Gastroesophageal sphincter (tissue), 4 donors: ENCODE measurements at places on chromosomes 6 and 20.

- H3K36me3 ChIP-seq = no peaks in the 10 kb centered on the region
- peaks cover 12% of the 10 kb centered on the region for H3K27me3 ChIP-seq
- H3K27ac ChIP-seq = no peak overlapping the region
- ATAC-seq = no peak
Measured at GRCh38 chr6:25682324-25682723, 30.3 kb downstream of the SCGN start.

DNA sequence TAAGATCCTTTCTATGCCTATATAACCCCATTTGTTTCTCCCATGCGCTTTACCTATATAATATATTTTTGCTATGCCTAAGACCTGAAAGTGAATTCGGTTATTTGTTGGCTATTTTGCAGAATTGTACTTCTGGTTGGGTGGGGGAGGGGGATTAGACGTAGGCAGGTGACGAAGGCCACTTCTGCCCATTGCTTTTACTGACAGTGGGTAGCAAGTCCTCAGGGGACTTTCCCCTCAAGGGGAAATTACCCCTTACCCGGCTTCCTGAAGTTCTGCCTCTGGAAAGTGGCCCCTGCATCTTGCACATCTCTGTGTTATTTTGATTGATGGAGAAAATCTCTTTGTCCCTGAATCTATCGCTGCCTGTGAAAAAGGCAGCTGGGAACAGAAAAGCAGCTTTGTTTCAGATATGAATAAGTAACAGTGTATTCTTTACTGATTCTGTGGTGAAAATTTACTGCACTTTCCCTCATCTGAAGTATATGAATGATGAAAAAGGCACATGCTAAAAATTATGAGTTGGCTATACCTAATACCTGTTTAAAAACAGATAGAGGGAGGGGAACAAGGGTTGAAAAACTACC lies 133.9 kb downstream of the UTRN start:
- H3K36me3 ChIP-seq = peaks cover 18% of the 10 kb centered on the region
- no peak overlapping the region for H3K4me3 ChIP-seq
- H3K27me3 ChIP-seq = no peaks in the 10 kb centered on the region

- H3K4me1 ChIP-seq = no peaks in the 10 kb centered on the region
- ATAC-seq = no peak
- H3K27me3 ChIP-seq = no peaks in the 10 kb centered on the region
- H3K4me3 ChIP-seq = no peak overlapping the region
Measured at GRCh38 chr6:96816301-96816817, 20.9 kb downstream of the GPR63 start.

DNA sequence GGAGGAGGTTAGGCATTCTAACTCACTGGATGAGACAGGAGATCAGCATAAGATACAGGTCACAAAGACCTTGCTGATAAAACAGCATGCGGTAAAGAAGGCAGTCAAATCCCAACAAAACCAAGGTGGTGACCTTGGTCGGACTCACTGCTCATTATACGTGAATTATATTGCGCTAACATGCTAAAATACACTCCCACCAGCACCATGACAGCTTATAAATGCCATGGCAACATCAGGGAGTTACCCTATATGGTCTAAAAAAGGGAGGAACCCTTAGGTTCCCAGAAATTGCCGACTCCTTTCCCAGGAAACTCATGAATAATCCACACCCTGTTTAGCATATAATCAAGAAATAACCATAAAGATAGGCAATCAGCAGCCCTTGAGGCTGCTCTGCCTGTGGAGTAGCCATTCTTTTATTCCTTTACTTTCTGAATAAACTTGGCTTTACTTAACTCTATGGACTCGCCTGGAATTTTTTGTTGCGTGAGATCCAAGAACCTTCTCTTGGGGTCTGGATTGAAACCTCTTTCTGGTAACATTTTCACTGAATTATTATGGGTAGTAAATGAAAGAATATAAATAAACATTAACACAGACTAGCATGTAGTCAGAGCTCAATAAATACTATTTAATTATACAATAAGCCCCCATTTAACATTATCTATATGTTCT lies 3.0 kb upstream of the LAMA4 start:
- no peaks in the 10 kb centered on the region for H3K4me1 ChIP-seq
- H3K27ac ChIP-seq = no peak overlapping the region
- no peaks in the 10 kb centered on the region for H3K36me3 ChIP-seq
- no peak overlapping the region for H3K4me3 ChIP-seq

DNA sequence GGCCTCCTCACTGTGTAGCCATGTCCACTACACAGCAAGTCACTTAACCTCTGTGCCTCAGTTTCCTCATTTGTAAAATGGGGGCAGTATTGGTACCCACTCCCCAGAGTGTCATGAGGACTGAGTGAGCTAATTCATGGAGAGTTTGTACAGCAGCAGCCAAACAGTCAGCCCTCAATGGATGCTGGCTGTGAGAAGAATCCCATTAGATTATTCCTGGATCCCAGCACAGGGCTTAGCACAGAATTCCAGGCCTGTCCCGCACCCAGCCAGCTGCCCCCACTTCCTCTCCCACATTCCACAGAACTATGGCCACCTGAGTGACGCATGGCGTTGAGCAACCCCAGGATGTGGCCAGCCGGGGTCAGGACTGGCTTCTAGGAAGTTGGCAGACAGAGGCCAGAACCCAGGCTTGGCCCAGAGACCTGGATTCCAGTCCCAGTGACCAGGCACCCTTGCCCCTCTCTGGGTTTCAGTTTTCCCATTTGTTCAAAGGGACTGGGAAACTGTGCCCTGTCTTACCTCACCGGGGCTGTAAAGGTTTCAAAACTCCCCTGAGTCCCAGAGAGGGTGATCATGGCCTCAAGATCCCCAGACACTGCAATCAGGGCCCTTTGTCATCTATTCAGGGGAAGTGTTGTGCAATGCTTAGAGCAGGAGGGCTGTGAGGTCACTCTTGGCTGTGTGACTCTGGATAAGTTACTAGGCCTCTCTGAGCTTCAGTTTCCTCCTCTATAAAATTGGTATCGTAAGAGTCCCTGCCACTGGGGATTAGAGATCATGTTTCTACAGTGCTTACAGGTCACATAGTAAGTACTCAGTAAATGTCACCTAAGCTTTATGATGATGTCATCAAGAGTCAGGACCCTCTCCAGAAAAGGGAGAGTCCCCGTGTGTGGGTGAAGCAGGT lies 3.0 kb upstream of the TGM2 start:
- peak; percentile 79 for ATAC-seq
- peak overlapping the region; percentile 88 for H3K27ac ChIP-seq
- no peaks in the 10 kb centered on the region for H3K36me3 ChIP-seq
- H3K4me1 ChIP-seq = no peaks in the 10 kb centered on the region
- no peak overlapping the region for H3K4me3 ChIP-seq

DNA sequence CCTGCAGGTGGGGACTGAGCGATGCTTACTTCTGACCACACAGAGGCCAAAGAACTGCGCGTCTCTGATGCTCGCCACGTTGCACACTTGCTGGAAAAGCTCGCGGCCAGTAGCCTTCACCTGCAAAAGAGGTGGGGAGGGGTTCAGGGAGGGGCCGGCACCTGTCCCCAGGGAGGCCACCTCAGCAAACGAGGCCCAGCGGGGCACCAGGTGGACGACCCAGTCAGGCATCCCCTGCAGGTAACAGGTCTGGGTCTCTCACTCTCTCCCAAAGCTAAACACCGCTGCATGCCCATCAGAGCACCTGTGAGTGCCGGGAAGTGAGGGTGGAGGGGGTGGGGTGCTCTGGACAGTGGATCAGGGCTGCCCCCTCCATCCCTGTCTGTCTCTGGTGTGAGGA lies 3.8 kb downstream of the FRMD1 start:
- peaks cover 19% of the 10 kb centered on the region for H3K27me3 ChIP-seq
- H3K4me3 ChIP-seq = no peak overlapping the region
- H3K4me1 ChIP-seq = peaks cover 16% of the 10 kb centered on the region
- H3K36me3 ChIP-seq = no peaks in the 10 kb centered on the region

- no peaks in the 10 kb centered on the region for H3K4me1 ChIP-seq
- H3K27me3 ChIP-seq = no peaks in the 10 kb centered on the region
- H3K36me3 ChIP-seq = no peaks in the 10 kb centered on the region
- H3K4me3 ChIP-seq = no peak overlapping the region
- ATAC-seq = no peak
- no peak overlapping the region for H3K27ac ChIP-seq
Measured at GRCh38 chr6:82783587-82784236, 281.9 kb downstream of the UBE3D start.

DNA sequence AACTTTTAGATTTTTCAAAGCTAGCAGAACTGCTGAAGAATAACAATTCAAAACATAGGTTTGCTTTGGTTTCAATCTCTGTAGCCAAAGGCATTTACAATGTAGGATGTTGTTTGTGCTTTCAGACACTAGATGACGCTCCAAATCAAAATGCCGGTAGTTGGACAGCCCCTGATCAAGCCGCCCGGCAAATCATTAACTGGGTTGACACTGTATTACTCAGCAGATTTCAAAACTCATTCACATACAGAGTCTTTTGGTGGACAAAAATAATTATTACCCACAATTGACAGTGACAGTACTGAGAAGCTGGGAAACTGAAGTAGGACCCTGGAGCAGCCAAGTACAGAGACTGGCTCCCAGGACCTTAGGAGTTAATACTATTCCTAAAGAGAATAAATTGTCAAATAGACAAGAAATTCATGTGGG lies 21.3 kb upstream of the HFE start:
- H3K4me1 ChIP-seq = peaks cover 10% of the 10 kb centered on the region
- no peaks in the 10 kb centered on the region for H3K36me3 ChIP-seq
- no peak overlapping the region for H3K27ac ChIP-seq
- peak; percentile 90 for ATAC-seq

GRCh38 chr6:100453701-100454521 lies 10.8 kb downstream of the SIM1 start:
- ATAC-seq = no peak
- H3K27ac ChIP-seq = no peak overlapping the region
- H3K4me1 ChIP-seq = no peaks in the 10 kb centered on the region
- H3K4me3 ChIP-seq = no peak overlapping the region
- H3K36me3 ChIP-seq = no peaks in the 10 kb centered on the region
- peaks cover 100% of the 10 kb centered on the region for H3K27me3 ChIP-seq

GRCh38 chr20:25544734-25545133 lies 40.6 kb downstream of the NINL start:
- H3K36me3 ChIP-seq = no peaks in the 10 kb centered on the region
- no peaks in the 10 kb centered on the region for H3K4me1 ChIP-seq
- ATAC-seq = no peak
- H3K4me3 ChIP-seq = no peak overlapping the region

DNA sequence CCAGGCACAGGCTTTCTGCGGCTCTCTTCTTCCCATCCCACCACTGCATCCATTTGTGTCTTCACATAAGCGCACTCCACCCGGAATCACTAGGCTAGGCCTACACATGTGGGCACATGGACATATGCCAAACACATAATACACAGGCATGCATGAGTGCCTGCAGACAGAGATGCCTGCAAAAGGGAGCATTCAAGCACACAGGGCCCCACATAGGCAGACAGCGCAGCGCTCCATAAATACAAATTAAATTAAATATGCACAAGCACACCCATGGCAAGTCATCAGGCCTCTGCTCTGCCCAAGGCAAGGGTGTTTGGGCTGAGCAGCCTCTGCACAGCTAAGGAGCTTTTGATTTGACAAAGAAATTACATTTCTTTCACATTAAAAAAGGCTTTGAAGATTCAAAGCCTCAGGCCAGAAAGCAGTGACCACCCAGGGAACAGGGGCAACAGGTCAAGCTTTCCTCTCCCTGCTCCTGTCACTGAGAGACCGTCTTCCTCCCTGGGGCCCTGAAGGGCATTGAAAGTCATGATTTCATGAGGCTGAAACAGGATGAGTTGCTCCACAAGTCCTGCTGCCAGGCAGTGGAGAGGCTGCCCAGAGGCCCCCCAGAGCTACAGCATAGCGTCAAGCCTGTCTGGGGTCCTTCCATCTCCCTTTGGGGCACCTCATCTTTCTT lies 134.2 kb upstream of the LRFN2 start:
- H3K36me3 ChIP-seq = no peaks in the 10 kb centered on the region
- H3K4me3 ChIP-seq = no peak overlapping the region
- no peak for ATAC-seq
- H3K4me1 ChIP-seq = peaks cover 19% of the 10 kb centered on the region
- H3K27me3 ChIP-seq = no peaks in the 10 kb centered on the region

DNA sequence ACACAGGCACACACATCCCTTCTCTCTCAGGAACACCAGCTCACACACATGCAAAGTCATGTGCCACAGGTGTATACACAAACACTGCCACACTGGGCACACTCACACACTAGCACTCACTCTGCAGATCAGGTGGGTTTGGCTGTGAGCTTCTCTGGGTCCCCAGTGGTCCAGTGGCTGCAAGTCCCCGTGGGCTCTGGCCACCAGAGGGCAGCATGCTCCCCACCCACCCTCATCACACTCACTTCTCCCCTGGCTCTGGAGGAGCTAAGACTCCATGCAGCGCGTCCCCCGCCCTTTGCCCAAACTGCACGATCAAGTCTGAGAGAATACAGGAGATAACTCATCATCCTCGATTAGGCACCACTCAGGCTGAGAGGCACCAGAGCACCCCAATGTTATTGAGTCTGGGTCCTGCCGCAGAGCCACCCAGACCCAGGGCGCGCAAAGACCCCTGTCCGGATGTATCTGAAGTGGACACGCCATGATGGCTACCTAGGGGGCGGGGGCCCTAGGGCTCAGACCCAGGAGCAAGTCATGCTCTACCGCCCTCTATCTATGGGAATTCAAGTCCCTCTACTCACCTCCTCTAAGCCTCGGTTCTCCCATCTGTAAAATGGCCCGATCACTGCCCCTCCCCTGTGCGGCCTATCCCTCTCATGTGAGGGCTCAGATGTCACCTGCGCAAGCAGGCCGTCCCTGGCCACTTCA lies 90.5 kb downstream of the GRM4 start:
- no peak overlapping the region for H3K4me3 ChIP-seq
- peaks cover 55% of the 10 kb centered on the region for H3K27me3 ChIP-seq
- no peaks in the 10 kb centered on the region for H3K36me3 ChIP-seq
- peaks cover 11% of the 10 kb centered on the region for H3K4me1 ChIP-seq
- ATAC-seq = no peak
- no peak overlapping the region for H3K27ac ChIP-seq

- no peak for ATAC-seq
- no peak overlapping the region for H3K4me3 ChIP-seq
- H3K27me3 ChIP-seq = no peaks in the 10 kb centered on the region
- no peaks in the 10 kb centered on the region for H3K36me3 ChIP-seq
Measured at GRCh38 chr6:163170294-163170883, 244.1 kb upstream of the QKI start.

DNA sequence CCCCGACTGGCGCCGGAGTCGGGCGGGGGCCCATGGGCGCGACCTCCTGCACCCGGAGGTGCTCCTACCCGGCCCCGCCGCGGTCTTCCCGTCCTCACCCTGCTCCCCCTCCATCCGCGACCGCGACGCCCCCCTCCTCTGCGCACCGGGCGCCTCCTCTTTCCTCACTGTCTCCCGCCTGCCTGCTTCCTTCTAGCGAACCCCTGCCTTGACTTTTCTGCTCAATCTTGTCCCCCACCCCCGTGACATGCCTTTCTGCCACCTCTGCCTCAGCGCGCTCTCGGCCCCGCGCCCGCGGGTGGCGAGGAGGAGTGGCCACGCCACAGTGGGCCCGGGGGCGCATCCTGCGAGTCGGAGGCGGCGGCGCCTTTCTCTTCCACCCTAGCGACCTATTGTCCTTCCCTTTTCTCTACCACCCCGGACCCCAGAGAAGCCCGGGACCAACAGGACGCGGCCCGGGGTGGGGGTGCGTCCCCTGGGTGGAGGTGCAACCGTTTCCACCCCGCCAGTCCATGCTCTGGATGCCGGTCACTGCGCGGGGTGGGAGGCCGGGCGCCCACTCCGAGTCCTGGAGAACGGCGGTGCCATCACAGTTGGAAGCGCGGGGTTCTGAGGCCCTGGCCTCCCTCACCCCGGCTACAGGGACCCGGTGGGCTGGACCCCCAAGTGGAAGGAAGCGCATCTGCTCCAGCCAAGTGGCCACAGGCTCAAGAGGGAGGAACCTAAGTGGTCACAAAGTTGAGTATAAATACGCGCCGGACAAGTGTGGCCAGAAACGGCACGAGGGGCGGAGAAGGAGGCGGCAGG lies 2.0 kb downstream of the PDE10A start:
- peaks cover 25% of the 10 kb centered on the region for H3K4me1 ChIP-seq
- H3K27me3 ChIP-seq = peaks cover 78% of the 10 kb centered on the region
- ATAC-seq = no peak
- H3K27ac ChIP-seq = peak overlapping the region; percentile 10
